ENCODE measurements at places on chromosomes 7 and 10. TPM values are rescaled to one million over a fixed set of nuclear protein-coding genes. Genes with fewer than 3 reads are reported as not detected.

The STEAP4 gene
- total RNA-seq: 1.7 TPM

The CPA4 gene
- total RNA-seq: 8.4 TPM

The PRSS37 gene
- not detected for total RNA-seq

The GDF2 gene
- not detected for total RNA-seq

The TAS2R41 gene
- total RNA-seq: 0.17 TPM

The DDC gene
- total RNA-seq: not detected

The CADPS2 gene
- 29.1 TPM for total RNA-seq

The DAGLB gene
- total RNA-seq: 15.6 TPM

The ANLN gene
- total RNA-seq: 15.7 TPM

The PRLHR gene
- total RNA-seq: not detected

The THAP5 gene
- 15.5 TPM for total RNA-seq

The PILRA gene
- total RNA-seq: 0.15 TPM

The CLDN3 gene
- total RNA-seq: not detected

The ECHS1 gene
- total RNA-seq: 94.0 TPM

The NEUROG3 gene
- total RNA-seq: not detected

The CXCL12 gene
- 42.0 TPM for total RNA-seq

The ADGRA1 gene
- not detected for total RNA-seq

The SCIN gene
- under 0.01 TPM for total RNA-seq

The VSIR gene
- 15.1 TPM for total RNA-seq

The ARPC1A gene
- total RNA-seq: 410 TPM

The ARHGAP22 gene
- 70.8 TPM for total RNA-seq

The MYOZ1 gene
- 0.33 TPM for total RNA-seq

The HKDC1 gene
- under 0.01 TPM for total RNA-seq

The MEST gene
- total RNA-seq: 23.0 TPM

The PLCE1 gene
- total RNA-seq: 3.5 TPM

The TLX1 gene
- not detected for total RNA-seq

The RNLS gene
- 32.7 TPM for total RNA-seq

The NFKB2 gene
- total RNA-seq: 11.5 TPM

The HGF gene
- total RNA-seq: 80.7 TPM

The CELF2 gene
- 21.1 TPM for total RNA-seq

The GSTO2 gene
- total RNA-seq: 3.8 TPM

The PON3 gene
- total RNA-seq: not detected

The ZP3 gene
- 0.87 TPM for total RNA-seq

The TCERG1L gene
- not detected for total RNA-seq

The BTBD16 gene
- total RNA-seq: 0.15 TPM

The PRSS2 gene
- not detected for total RNA-seq

The HEPACAM2 gene
- total RNA-seq: not detected

The PDE1C gene
- total RNA-seq: 0.50 TPM

The ZC3HAV1L gene
- total RNA-seq: 7.1 TPM

The CC2D2B gene
- total RNA-seq: not detected

The ENO4 gene
- total RNA-seq: 0.29 TPM

The COPS6 gene
- total RNA-seq: 74.6 TPM

The KNDC1 gene
- 2.3 TPM for total RNA-seq

The ZYX gene
- total RNA-seq: 70.3 TPM

The IDE gene
- total RNA-seq: 22.8 TPM

The SFRP4 gene
- total RNA-seq: 1.7 TPM

The CPVL gene
- 0.66 TPM for total RNA-seq

The NKX1-2 gene
- total RNA-seq: under 0.01 TPM

The PHYHIPL gene
- total RNA-seq: not detected

The AKR1C4 gene
- total RNA-seq: not detected

The PRSS1 gene
- not detected for total RNA-seq

The AKR1C1 gene
- total RNA-seq: 528 TPM

The BAG3 gene
- 17.0 TPM for total RNA-seq

The SLC26A3 gene
- total RNA-seq: not detected

The LFNG gene
- 0.44 TPM for total RNA-seq

The TBC1D12 gene
- 17.0 TPM for total RNA-seq

The KLF14 gene
- total RNA-seq: under 0.01 TPM

All from smooth muscle cell of trachea (primary cell).